ENCODE measurements at places on chromosomes 2 and 18.

DNA sequence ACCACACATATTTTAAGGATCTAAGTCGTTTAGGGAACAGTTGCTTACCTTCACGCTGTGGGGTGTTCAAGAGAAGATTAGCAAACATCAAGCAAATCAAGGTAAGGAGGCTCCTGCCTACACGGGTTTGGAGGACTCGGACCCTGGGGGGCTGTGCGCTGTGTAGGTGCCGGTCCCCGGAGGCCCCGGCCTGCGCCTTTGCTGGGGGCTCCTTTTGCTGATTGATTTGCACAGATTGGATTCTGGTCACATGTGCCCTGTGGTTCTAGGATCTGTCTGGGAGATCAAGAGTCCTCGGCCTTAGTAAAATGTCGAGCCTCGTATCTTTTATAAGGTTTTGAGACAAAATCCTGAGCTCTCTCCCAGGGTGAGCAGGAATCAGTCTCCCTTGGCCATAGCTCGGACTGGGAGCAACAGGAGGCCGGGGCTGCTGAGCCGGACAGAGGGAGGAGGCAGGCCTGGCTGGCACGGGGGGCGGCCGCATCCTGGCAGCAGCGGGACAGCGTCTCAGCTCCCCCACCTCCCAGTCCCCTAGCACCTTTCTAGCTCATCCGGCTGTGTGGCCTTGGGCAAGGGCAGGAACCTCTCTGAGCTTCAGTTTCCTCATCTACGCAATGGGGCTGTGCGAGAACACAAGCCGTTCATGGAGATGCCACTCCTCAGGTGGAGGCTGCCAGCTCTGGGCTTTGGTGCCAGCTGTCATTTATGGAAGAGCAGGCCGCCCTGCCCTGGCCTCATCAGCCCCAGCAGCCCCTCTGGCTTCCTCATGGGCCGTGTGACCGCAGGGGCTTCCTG is 147.2 kb downstream of the MBP start:
- DNase-seq = no peak

DNA sequence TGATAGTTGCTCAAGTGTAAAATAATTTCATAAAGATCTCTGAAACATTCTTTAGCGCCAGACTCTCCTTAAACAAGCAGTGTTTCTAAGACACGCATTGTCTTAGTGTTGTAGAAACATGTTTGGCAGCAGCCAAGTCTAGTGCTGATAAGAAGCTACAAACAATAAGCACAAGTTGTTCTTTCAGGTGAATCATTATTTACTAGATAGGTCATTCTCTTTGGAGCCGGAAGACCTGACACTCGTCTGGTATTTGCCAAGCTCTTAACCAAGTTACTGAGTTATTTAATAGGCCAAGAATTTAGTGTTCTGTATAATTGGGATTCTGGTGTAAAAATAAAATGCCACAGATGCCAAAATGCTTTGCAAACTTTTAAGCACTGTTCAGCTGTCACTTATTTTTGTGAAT is 852.1 kb downstream of the CPS1 start:
- peak; percentile 16 for DNase-seq

DNA sequence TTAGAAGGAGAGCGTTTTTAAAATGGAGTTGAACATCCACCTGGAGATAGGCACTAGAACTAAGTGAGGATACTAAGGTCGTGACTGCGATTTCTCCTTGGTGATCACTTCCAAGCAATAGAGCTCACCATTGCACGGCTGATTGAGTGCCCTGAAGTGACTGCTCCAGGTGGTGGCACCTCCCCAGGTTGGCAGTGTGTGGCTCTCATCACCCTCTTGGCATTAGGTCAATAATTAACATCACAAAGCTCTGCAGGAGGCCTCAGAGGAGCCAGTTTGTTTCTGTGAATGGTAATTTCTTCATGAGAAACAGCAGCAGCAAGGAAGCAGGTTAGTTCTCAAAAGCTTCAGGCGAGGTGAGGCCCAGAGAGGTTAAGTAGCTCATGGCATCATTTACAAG is 259.6 kb downstream of the CLIP4 start:
- no peak for DNase-seq

DNA sequence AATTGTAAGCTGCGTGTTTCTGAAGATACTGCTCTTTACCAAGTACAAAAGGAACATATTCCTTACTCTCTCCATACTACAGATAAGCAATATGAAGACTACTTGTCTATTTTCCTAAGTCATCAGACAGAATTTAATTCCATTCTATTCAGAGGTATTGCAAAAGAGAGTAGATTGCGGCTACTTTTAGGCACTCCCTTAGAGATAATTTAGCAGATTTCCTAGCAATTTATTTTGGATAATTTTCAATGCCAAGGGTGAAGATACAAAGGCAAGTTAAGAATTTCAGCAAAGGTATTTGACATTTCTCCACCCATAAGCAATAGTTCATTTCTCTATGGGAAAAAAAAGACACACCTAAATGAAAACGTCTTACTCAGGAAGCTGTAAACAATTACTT is 161.1 kb downstream of the PDE1A start:
- no peak for DNase-seq

- DNase-seq = peak; percentile 85
Measured at GRCh38 chr2:12928197-12928774, 211.6 kb downstream of the TRIB2 start.

DNA sequence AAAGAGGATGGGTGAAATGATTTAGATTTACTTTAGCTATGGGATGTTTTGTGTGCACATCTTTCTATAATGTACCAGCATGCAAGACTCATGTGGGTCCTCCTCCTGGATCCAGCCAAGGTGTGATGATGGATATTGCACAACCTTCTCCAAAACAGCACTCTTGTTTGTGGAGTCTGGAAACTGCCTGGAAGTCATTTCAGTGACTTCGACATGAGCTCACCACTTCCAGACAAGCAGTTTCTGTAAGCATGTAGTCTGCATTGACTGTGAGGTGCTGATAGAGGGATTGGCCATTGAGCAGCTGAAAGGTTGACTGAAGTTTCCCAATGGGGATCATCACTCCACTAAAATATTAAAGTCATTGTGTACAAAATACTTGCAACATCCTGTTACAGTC is 154.0 kb downstream of the TRIB2 start:
- no peak for DNase-seq

GRCh38 chr2:62147610-62148301 is 48.2 kb upstream of the B3GNT2 start:
- DNase-seq = no peak

GRCh38 chr18:75321431-75321830 is 106.1 kb downstream of the SMIM21 start:
- DNase-seq = no peak

DNA sequence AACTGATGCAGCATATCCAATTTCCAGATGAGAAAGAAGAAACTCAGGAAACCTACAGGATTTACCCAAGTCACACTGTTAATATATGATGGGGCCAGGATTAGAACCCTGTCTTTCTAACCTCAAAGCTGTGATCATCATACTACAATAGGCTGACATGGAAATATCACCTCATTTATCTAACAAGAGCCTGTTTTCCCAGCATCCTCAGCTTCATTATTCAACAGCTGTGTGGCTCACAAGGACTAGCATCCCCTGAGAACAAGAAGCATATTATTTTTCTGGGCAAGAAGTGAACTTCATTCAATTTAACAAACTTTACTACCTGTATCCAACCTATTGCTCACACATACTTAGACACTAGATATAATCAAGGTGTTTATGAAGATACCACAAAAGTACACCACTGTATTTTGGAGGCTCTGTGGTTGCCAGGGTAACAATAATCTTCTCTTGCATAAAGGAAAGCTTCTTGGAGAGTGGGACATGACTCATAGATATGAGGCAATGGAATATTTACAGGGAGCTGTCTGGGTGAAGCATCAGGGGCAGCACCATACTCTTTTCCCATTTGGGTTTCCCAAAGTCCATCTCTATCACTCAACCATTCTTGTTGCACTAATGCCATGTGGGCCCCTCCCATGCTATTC is 218.2 kb downstream of the RAD51AP2 start:
- DNase-seq = peak; percentile 89

GRCh38 chr18:30177056-30177455 is 865.5 kb downstream of the DSC3 start:
- DNase-seq = peak; percentile 0

GRCh38 chr2:179768765-179769164 is 92.6 kb downstream of the ZNF385B start:
- peak; percentile 47 for DNase-seq

DNA sequence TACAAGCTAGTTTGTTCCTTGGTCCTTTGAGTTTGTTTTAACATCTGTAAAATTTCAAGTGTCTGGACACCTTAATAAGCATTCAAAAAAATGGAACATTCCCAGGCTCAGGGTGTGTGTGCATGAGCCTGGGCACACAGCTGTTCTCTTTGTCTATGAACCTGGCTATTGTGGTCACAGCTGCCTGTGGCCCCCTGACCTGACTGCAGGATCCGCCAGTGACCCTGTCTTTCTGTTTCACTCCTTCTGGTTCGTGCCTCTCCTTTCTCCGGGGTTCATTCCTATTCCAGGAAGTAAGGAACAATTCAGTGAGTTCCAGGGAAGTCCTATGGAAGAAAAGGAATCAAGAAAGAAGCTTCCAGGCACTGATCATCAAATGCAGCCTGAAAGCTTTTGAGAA is 35.6 kb downstream of the VWA3B start:
- no peak for DNase-seq

DNA sequence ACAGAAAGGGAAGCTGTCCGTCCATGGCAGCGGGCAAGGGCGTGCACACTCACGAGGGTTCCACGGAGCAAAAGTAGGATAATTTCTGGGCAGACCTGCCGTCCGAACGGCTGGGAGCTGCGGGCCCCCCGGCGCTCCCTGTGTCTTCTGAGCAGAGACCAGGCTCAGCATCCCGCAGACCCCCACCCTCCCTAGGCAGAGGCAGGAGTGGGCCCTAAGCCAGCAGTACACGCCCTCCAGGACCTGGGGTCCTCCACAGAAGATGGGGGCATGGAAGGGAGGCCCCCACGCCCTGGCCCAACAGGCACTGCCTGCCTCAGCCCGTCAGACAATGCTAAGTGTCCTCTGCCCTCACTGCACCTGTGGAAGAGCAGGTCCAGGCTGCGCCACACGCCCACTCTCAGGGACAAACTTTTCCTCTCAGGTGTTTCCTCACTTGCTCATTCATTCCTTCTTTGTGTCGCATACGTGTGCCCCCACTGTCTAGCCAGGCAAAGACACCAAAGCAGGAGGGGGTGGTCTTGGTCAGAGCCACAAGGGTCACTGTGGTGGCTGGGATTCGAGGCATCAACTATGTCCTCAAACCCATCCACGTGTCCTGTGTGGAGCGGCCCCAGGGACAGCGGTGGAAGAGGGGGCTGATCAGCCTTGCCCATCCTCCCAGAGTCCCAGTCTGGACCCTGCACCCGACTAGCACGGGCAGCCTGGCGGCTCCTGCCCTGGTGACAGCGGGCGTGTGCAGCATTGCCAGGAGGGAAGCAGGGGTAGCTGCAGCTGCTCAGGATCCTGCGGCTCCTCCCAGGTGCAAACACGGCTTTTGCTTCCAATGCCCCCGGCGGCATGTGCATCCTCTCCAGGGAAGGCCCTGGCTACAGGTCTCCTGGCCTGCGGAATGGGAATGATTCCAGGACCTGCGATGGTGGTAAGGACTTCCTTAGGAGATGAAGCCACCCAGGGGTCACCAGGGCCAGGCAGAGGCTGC is 2.4 kb upstream of the GPC1 start:
- no peak for DNase-seq

GRCh38 chr2:202871300-202872141 is at the start of gene ICA1L:
Gene ICA1L, minus strand, starts transcription at chr2:202871766. Its CDS starts 42,757 bp downstream, at chr2:202829009.
- peak; percentile 87 for DNase-seq

DNA sequence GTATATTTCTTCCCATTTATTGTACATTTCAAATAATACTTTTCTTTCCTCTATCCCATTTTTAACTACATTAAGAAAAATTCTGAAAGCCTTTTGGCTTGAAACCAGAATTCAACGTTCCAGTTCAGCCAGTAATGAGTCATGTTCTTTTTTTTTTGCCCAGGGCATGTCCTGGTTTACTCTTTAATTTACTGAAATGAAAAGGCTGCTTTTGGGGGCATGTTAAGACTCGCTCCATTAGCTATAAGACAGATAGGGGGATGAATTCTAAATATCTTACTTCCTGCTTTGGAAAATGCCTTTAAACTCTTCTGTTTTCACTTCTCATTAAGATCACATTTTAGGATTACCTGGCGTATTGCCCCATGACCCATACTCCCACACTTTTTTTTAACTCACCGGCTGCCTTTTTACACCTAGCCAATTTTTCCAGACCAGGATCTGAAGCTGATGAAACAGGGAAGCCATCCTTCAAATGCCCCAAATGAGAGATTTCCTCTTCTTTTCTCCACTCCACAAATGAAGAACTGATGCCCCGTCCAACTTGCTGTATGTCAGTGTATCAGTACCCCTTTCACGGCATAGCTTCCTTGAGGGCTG is 585 bp downstream of the ABCA12 start:
- peak; percentile 70 for DNase-seq

DNA sequence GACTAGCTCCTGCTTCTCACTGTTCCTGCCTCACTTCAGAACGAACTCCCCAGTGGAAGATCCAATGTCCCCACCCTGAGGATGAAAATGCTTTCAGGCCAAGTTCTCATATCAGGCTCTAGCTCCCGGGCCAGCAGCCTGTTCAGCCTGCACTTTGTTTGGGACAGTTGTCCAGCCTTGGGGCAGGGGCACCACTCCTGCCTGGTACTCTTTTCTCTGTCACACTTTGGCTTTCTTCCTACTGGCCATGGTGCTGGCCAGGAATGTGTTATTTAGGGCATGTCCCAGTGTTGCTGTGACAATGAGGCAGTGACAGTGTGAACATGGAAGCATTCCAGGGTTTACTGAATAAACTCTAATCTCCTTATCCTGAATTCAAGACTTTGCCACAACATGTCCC is 154.1 kb downstream of the GALNT14 start:
- no peak for DNase-seq

DNA sequence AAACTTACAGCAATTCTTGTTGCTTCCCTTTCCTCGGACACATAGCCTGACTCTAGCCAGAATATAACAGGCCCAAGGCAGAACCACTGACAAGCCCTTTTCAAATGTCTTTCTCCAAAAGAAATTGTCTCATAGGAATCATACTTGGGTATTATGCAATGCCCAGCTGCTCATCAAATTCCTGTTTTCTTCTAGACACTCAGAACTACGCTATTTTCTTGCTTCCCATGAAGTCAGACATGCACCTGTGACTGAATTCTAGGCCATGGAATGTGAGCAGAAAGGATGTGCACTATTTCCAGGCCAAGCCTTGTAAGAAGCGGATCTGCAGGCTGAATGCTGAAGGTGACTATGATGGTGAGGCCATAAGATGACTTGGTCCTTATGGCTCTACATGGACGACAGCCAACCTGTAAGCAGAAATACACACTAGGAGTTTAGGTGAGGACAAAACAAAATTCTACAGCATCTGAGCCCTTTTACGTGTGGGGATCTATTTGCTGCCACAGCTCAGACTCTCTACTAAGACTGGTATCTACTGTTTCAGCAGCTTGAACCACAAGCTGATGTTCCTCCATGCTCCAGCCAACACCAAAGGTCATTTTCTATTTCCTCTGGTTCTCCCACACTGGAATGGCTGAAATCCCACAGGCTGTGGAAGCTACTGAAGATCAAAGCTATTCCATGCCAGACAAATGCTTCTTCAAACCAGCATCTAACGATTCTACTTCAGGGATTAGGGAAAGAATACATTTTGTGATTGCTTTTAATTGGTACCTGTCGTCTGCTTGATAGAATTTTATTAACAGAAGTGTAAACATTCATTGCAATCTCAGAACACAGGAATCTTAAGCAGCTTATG is 378.7 kb downstream of the RBM43 start:
- DNase-seq = no peak

All from adipocyte (in vitro differentiated cells).